Natural killer cell treated with Interleukin-12 subunit alpha and Interleukin-12 subunit beta and Interleukin-15 and Interleukin-18, amount 100 ng/mL, for 72 hours (primary cell): ENCODE measurements at places on chromosomes 2 and 18. TPM values are rescaled to one million over a fixed set of nuclear protein-coding genes. Genes with fewer than 3 reads are reported as not detected.

LOXHD1 gene
- total RNA-seq = not detected

STARD6 gene
- total RNA-seq = not detected

CAPN13 gene
- total RNA-seq = not detected

ASIC4 gene
- total RNA-seq = 0.12 TPM

SLC5A7 gene
- not detected for total RNA-seq

SLC14A1 gene
- total RNA-seq = 1.6 TPM

LDLRAD4 gene
- 16.3 TPM for total RNA-seq

RBKS gene
- total RNA-seq = 3.1 TPM

FTCDNL1 gene
- total RNA-seq = 0.48 TPM

ASXL3 gene
- not detected for total RNA-seq

DNA sequence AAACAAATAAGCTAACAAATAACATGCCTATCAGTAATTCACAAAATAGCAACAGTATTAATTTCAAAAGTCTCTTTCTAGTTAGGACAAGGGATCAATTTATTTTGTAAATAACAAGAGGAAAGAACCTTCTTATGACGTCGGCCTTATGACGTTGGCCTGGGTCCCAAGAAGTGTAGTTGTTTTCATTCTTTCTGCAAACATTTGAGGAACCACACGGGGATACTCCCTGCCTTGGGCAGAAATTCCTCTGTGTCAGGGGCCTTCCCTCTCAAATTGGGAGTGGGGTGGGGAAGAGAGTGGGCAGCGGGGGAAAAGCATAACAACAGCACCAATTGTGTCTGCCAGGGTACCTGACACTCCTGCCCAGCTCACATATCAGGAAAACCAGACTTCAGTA lies 1.3 kb downstream of the CCDC68 start:
- no peak overlapping the region for H3K4me3 ChIP-seq
- DNase-seq = no peak
- no peaks in the 10 kb centered on the region for H3K4me1 ChIP-seq
- no peak overlapping the region for H3K27ac ChIP-seq

- no peaks in the 10 kb centered on the region for H3K36me3 ChIP-seq
- no peak overlapping the region for H3K4me3 ChIP-seq
- H3K27ac ChIP-seq = no peak overlapping the region
- DNase-seq = no peak
Measured at GRCh38 chr2:10992023-10992791, 80.5 kb downstream of the KCNF1 start.

DNA sequence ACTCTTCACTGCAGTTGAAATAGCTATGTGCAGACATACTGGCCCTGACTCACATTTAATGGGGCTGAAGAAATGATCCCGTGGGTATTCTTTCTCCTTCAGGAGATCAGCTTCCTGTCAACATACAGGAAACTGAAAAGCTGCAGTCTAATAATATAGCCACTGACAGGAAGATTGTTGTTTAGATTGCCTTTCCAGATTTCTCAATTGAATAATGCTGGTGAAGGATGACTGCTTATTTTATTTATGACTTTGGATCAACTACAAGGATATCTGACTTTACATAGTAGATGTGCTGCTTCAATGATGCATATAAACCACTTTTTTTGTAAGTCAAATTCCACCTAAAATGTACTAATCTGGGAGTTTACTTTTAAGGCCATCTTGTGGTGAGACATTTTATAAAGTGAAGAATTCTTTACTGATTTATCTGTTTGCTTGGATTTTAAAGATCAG lies 93.4 kb upstream of the MAP4K3 start:
- DNase-seq = no peak
- peaks cover 8% of the 10 kb centered on the region for H3K27me3 ChIP-seq
- H3K4me3 ChIP-seq = no peak overlapping the region
- H3K27ac ChIP-seq = no peak overlapping the region
- no peaks in the 10 kb centered on the region for H3K36me3 ChIP-seq

DNA sequence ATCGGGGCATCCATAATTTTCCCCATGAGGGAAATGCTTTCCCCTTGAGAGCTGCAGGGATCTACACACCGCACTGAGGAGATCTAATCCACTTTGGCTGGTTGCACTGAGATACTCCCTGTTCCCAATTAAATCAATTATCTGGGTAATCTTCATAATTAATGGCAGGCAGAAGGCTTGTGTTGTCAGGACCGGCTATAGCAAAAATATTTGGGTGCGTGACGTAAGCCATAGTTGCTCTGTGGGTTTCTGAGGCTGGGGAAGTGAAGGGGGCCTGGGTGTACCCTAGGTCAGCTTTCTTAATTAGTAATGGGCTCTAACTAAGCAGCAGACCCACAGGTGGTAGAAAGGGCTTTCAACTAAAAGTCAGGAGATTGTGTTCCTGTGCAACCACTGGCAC lies 62.8 kb upstream of the UPP2 start:
- H3K36me3 ChIP-seq = no peaks in the 10 kb centered on the region
- H3K27me3 ChIP-seq = peaks cover 8% of the 10 kb centered on the region
- no peaks in the 10 kb centered on the region for H3K4me1 ChIP-seq
- no peak overlapping the region for H3K4me3 ChIP-seq
- DNase-seq = no peak

GRCh38 chr2:157229572-157229971 lies 27.9 kb upstream of the GALNT5 start:
- no peak overlapping the region for H3K4me3 ChIP-seq
- H3K4me1 ChIP-seq = no peaks in the 10 kb centered on the region
- no peak for DNase-seq
- H3K27me3 ChIP-seq = peaks cover 13% of the 10 kb centered on the region
- no peak overlapping the region for H3K27ac ChIP-seq
- no peaks in the 10 kb centered on the region for H3K36me3 ChIP-seq

DNA sequence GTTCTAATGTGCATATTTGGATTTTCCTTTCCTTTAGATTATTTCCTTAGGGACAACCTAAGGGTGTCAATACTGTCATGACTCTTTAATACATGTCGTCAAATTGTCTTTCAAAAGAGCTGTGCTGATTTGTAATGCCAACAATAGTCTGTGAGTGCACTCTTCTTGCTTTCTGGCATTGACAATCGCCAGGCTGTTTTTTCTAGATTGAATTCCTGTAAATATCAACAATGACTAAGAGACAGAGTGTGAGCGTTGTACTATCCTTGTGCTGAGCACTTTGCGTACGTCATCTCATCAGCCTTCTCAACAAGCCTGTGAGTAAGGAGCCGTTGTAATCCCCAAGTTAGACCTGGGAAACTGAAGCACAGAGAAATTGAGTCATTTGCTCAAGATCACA lies 96.0 kb downstream of the ACOXL start:
- no peak overlapping the region for H3K4me3 ChIP-seq
- H3K27me3 ChIP-seq = peaks cover 7% of the 10 kb centered on the region
- no peak for DNase-seq
- H3K36me3 ChIP-seq = peaks cover 20% of the 10 kb centered on the region

- H3K4me3 ChIP-seq = no peak overlapping the region
- peaks cover 1% of the 10 kb centered on the region for H3K36me3 ChIP-seq
- no peaks in the 10 kb centered on the region for H3K27me3 ChIP-seq
- peak; percentile 49 for DNase-seq
Measured at GRCh38 chr2:98560256-98560771, 48.0 kb downstream of the COA5 start.

DNA sequence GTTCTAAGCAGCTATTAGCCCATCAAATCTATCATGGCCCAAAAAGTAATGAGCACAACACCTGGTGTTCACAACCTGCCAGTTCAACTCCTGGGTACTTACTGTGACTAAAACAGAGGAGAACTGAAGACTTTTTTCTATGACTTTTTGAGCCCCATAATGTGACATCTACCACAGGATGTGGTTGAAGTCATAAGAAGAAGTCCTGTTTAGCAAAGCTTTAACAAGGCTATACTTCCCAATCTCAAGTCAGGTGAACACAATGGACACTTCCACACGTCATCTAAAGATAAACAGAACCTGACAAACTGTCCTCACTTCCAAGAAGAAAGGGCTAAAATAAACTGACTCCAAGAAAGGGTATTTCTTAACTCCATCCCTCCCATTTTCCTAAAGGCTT lies 138.8 kb downstream of the ATAD2B start:
- H3K36me3 ChIP-seq = peaks cover 6% of the 10 kb centered on the region
- no peak for DNase-seq
- peak overlapping the region; percentile 27 for H3K4me3 ChIP-seq
- H3K27me3 ChIP-seq = no peaks in the 10 kb centered on the region

DNA sequence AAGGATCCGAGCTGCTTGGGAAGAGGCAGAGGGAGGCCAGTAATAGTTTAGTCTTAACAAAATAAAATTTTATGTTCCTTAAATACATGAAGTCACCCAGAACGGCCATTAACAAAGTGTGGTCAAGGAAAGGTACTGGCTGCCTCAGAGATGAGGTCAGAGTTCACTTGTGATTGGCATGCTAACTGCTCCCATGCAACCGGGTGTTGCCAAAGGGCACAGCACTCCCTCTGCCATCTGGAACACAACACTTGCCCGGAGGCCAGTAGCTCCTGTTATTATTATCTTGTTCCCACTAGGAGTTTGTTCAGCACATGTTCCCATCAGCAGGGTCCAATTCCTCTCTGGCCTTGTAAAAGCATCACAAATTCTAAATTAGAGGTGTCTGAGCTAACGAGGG lies 207.0 kb downstream of the CYP26B1 start:
- no peak for DNase-seq
- H3K4me1 ChIP-seq = no peaks in the 10 kb centered on the region
- no peaks in the 10 kb centered on the region for H3K36me3 ChIP-seq
- no peak overlapping the region for H3K27ac ChIP-seq

- no peaks in the 10 kb centered on the region for H3K4me1 ChIP-seq
- no peaks in the 10 kb centered on the region for H3K36me3 ChIP-seq
- H3K4me3 ChIP-seq = no peak overlapping the region
- no peak overlapping the region for H3K27ac ChIP-seq
Measured at GRCh38 chr2:105450471-105450870, 51.6 kb upstream of the FHL2 start.

GRCh38 chr2:120559401-120559800 lies 176.3 kb upstream of the GLI2 start:
- DNase-seq = no peak
- H3K27ac ChIP-seq = no peak overlapping the region
- H3K36me3 ChIP-seq = no peaks in the 10 kb centered on the region
- H3K27me3 ChIP-seq = peaks cover 14% of the 10 kb centered on the region
- no peaks in the 10 kb centered on the region for H3K4me1 ChIP-seq
- no peak overlapping the region for H3K4me3 ChIP-seq

DNA sequence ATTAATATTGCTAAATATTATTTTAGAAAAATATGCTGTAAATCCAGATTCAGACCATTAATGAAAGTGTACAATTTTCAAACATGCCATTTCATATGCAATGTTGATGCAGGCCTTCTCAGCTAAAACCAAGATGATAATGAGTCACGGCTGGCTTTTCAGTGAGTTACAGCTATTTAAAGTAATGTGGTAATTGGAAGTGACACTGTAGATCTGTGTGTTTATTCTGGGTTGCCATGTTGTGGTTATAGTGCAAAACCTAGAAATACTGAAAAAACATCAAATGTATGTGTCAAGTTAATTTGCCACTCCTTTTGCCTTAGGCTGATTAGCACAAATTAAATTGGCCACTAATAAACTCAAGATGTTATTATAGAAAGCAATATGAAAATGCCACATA lies 506.6 kb downstream of the ERBB4 start:
- no peak overlapping the region for H3K4me3 ChIP-seq
- no peak overlapping the region for H3K27ac ChIP-seq
- peaks cover 1% of the 10 kb centered on the region for H3K36me3 ChIP-seq
- no peaks in the 10 kb centered on the region for H3K4me1 ChIP-seq
- no peaks in the 10 kb centered on the region for H3K27me3 ChIP-seq
- DNase-seq = no peak

GRCh38 chr2:55843096-55843993 lies 80.2 kb downstream of the EFEMP1 start:
- no peak for DNase-seq
- no peak overlapping the region for H3K4me3 ChIP-seq
- H3K4me1 ChIP-seq = no peaks in the 10 kb centered on the region
- H3K27ac ChIP-seq = no peak overlapping the region

DNA sequence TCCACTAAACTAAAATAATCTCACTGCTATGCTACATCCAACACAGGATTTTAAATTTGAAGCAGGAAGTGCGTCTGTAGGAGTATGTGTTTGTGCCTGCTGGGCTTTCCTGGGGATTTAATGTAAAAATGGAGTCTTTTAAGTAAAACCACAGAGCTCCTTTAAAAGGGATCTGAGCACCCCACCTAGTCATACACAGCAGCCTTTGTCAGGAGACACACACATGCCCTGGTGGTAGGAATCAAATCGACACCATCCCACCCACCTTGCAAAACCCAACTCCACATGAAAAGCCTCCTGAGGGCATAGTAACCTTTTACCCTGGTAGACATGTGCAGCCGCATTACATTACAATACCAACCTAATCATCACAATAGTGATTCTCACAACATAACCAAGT lies 29.1 kb downstream of the UXS1 start:
- peaks cover 14% of the 10 kb centered on the region for H3K36me3 ChIP-seq
- DNase-seq = no peak
- no peaks in the 10 kb centered on the region for H3K27me3 ChIP-seq
- H3K27ac ChIP-seq = peak overlapping the region; percentile 17

GRCh38 chr2:203878063-203878462 lies 10.5 kb downstream of the CTLA4 start:
- no peak overlapping the region for H3K27ac ChIP-seq
- no peak overlapping the region for H3K4me3 ChIP-seq
- no peak for DNase-seq
- H3K27me3 ChIP-seq = peaks cover 4% of the 10 kb centered on the region

DNA sequence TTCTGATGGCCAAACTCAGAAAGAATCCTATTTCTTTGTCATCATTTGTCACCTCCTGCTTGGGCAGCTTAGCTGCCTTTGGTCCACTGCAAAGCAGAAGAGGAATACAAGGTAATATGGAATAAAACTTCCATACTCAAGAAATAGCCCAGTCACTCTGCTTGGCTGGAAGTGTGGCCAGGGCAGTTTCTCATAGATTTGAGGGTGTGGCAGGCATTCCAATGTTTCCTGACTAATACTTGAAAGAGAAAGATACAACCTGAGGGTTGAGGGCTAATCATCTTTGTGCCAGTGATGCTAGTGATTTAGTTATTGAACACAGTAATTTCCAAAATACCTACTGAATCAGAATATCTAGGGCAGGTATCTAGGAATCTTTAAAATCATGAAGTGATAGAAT lies 83.1 kb downstream of the FAM161A start:
- no peak overlapping the region for H3K4me3 ChIP-seq
- H3K27ac ChIP-seq = no peak overlapping the region

DNA sequence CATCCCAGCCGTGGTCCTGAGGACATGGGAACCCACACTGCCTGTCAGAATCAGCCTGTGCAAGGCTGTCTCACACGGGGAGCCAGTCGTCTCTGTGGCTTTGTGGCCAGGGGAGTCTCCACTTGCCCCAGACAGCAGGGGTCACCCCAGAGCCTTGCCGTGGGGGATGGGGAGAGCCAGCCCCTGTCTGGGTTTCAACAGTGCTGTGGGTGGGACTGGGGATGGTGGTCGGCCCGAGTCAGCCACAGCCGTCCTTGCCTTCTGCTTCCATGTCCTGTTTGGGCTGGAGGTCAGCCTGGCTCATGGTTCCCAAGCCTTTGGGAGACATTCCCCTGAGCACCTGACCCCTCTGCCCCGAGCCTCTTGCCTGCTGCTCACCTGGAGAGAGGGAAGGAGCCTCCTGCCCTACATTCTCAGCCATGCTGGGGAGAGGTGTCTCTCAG lies 19.6 kb downstream of the GPR35 start:
- no peak overlapping the region for H3K4me3 ChIP-seq
- DNase-seq = no peak
- H3K36me3 ChIP-seq = no peaks in the 10 kb centered on the region
- H3K27me3 ChIP-seq = peaks cover 10% of the 10 kb centered on the region
